Adrenal gland (tissue), 19 donors: ENCODE measurements at places on chromosomes 4 and X. TPM values are rescaled to one million over a fixed set of nuclear protein-coding genes. Genes with fewer than 3 reads are reported as not detected.
A peak's percentile ranks its signal among the peaks of the same experiment; 100 is the strongest.

DNA sequence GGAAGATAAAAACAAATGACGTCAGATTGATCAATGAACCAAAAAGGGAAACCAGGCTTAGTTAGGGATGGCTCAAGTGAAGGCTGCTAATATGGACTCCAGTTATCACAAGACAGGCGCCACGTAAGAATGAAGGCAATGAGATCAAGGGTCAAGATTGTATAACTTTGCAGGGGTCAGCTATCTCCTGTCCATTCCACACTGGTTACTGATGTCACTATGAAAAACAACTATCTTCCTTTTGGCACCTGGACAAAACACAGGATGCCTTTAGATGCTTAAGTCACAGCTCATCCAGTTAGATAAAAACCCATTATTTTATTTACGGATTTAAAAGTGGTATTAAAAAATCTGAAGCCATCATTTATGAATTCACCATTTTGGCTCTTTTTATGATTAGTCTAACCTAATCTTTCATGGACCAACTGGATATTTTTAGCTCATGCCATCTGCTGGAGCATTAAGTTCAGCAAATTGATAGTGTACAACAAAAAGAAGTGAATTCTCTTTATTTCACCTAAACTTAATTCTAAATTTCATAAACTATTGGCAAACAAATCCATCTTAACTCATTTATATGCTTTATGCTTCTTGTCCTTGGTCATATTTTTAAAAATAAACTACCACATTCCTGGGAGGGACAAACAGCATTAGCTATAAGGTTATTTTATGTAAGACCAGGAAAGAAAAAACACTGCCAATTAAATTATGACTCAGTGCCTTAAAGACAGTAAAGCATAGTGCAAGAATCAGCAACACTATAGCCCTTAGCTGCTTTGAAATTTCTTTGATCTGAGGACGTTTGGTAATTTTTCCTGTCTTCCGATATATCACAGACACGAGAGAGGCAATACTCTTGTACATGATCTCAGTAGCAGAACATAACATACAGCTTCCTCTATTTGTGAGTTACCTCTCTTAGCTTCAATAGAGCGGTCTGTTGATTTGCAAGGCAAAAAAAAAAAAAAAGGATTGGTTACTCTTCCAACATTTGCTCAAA is 27.0 kb downstream of the DHX15 start:
- DNase-seq, result no peak
- no peak overlapping the region for H3K4me3 ChIP-seq
- H3K4me1 ChIP-seq, result peaks cover 36% of the 10 kb centered on the region
- H3K27me3 ChIP-seq, result no peaks in the 10 kb centered on the region

- no peaks in the 10 kb centered on the region for H3K27me3 ChIP-seq
- DNase-seq, result peak; percentile 60
- no peak overlapping the region for H3K4me3 ChIP-seq
These were observed 24.8 kb downstream of the PDGFC start for GRCh38 chr4:156946516-156947424.

GRCh38 chr4:182291175-182291574 is 48.0 kb downstream of the TENM3 start:
- no peak for DNase-seq
- H3K27ac ChIP-seq, result no peak overlapping the region
- H3K27me3 ChIP-seq, result no peaks in the 10 kb centered on the region
- no peak overlapping the region for H3K4me3 ChIP-seq
- no peaks in the 10 kb centered on the region for H3K4me1 ChIP-seq

DNA sequence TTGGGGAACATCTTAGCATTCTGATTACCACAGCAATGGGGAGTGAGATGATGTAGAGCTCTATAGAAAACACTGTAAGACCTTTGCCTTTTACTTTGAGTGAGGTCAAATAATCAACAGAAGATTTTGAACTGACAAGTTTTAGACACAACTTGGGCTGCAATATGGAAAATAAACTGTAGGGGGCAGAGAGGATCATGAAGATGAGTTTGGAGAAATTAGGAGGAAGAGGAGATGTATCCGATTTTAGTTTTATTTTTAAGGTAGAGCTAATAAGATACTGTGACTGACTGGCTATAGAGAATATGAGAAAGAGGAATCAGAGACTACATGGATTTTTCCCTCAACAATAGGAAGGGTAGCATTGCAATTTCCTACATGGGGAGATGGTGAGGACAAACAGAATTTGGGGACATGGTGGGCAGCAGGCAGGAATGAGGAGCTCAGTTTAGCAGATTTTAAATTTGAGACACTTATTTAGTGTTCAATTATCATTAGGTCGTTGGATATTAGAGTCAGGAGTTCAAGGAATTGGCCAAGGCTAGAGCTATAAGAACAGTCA is 563.1 kb downstream of the INPP4B start:
- no peak overlapping the region for H3K27ac ChIP-seq
- H3K4me1 ChIP-seq, result no peaks in the 10 kb centered on the region
- no peaks in the 10 kb centered on the region for H3K27me3 ChIP-seq
- no peak for DNase-seq
- no peak overlapping the region for H3K4me3 ChIP-seq

- H3K4me3 ChIP-seq, result no peak overlapping the region
- no peaks in the 10 kb centered on the region for H3K36me3 ChIP-seq
- no peaks in the 10 kb centered on the region for H3K27me3 ChIP-seq
- H3K27ac ChIP-seq, result no peak overlapping the region
- DNase-seq, result no peak
- no peaks in the 10 kb centered on the region for H3K4me1 ChIP-seq
These were observed 50.8 kb upstream of the STIM2 start for GRCh38 chr4:26809811-26810210.

- H3K4me1 ChIP-seq, result peaks cover 11% of the 10 kb centered on the region
- no peaks in the 10 kb centered on the region for H3K27me3 ChIP-seq
- H3K4me3 ChIP-seq, result no peak overlapping the region
- no peak for DNase-seq
- no peak overlapping the region for H3K27ac ChIP-seq
These were observed 17.4 kb downstream of the FAM9C start for GRCh38 chrX:13026877-13027652.

GRCh38 chrX:153650959-153651358 is 4.0 kb downstream of the DUSP9 start:
- DNase-seq, result no peak
- H3K36me3 ChIP-seq, result no peaks in the 10 kb centered on the region
- H3K4me1 ChIP-seq, result no peaks in the 10 kb centered on the region
- peaks cover 39% of the 10 kb centered on the region for H3K27me3 ChIP-seq
- H3K27ac ChIP-seq, result no peak overlapping the region

- H3K27me3 ChIP-seq, result peaks cover 9% of the 10 kb centered on the region
- H3K4me3 ChIP-seq, result no peak overlapping the region
- H3K27ac ChIP-seq, result no peak overlapping the region
- no peaks in the 10 kb centered on the region for H3K4me1 ChIP-seq
- DNase-seq, result no peak
- no peaks in the 10 kb centered on the region for H3K36me3 ChIP-seq
These were observed 46.1 kb downstream of the BMX start for GRCh38 chrX:15546745-15547144.

GRCh38 chrX:102155806-102156179 is at the start of gene BEX5:
Gene BEX5, minus strand, starts transcription at chrX:102155977. Its CDS starts 1,712 bp downstream, at chrX:102154265.
- no peak within 1 kb of the TSS for H3K4me3 ChIP-seq
- peaks cover 17% of the 10 kb centered on the region for H3K27me3 ChIP-seq
- H3K27ac ChIP-seq, result peak within 1 kb of the TSS; percentile 54
- H3K36me3 ChIP-seq, result no peaks in the 10 kb centered on the region
- DNase-seq, result peak; percentile 46
- no peaks in the 10 kb centered on the region for H3K4me1 ChIP-seq

- H3K36me3 ChIP-seq, result no peaks in the 10 kb centered on the region
- H3K4me1 ChIP-seq, result no peaks in the 10 kb centered on the region
- no peak overlapping the region for H3K4me3 ChIP-seq
- no peak for DNase-seq
These were observed 254.4 kb upstream of the CXXC4 start for GRCh38 chr4:104749062-104749461.

DNA sequence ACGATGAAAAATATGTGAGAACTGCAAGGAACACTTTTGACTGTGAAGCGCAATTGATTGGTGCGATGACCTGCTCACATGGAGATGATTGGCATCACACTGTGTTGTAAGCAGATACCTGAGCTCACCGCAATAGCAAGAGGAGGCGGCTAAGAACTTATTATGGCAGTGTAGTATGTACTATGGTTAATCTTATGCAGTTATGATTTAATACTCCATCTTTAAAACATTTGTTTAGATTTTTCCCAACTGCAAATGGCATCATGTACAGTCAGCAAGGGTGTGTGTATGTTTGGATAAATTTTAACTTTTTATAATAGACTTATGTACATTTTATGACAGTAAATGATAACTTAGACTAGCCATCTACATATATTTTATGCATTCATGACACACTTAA is 25.5 kb downstream of the PRIMPOL start:
- peaks cover 24% of the 10 kb centered on the region for H3K36me3 ChIP-seq
- DNase-seq, result no peak
- H3K27me3 ChIP-seq, result no peaks in the 10 kb centered on the region
- no peak overlapping the region for H3K27ac ChIP-seq
- H3K4me3 ChIP-seq, result no peak overlapping the region

GRCh38 chr4:162557516-162558106 is 393.8 kb upstream of the FSTL5 start:
- no peak overlapping the region for H3K4me3 ChIP-seq
- H3K27ac ChIP-seq, result no peak overlapping the region

Gene AMBN
- polyA plus RNA-seq, result not detected

Gene ATOH1
- not detected for polyA plus RNA-seq

Gene ALPK1
- polyA plus RNA-seq, result 6.8 TPM

Gene VCX2
- not detected for polyA plus RNA-seq

Gene EDA
- polyA plus RNA-seq, result 5.6 TPM

Gene PTCHD1
- polyA plus RNA-seq, result 0.11 TPM
